ENCODE measurements at places on chromosomes 12 and 14.
A peak's percentile ranks its signal among the peaks of the same experiment; 100 is the strongest.

DNA sequence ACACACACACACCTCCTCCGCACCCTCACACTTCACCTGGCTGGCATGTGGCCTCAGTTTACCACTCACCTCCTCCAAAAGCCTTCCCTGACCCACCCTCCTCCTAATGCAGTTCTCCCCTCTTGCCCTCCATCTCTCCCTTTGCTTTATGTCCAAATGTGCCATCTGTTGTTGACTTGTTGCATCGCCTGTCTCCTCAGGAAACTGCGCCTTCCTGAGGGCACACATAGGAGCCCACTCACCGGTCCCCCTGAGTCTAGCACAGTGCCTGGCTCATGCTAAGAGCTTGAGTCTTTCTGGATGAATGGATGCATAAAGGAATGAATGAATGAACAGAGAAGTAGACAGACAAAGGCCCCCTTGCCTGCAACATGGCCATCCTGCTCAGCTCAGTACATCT, 34.0 kb downstream of the MVK start:
- H3K4me1 ChIP-seq: no peaks in the 10 kb centered on the region
- H3K4me3 ChIP-seq: no peak overlapping the region
- H3K27me3 ChIP-seq: no peaks in the 10 kb centered on the region
- no peak for DNase-seq
- no peak overlapping the region for H3K27ac ChIP-seq

DNA sequence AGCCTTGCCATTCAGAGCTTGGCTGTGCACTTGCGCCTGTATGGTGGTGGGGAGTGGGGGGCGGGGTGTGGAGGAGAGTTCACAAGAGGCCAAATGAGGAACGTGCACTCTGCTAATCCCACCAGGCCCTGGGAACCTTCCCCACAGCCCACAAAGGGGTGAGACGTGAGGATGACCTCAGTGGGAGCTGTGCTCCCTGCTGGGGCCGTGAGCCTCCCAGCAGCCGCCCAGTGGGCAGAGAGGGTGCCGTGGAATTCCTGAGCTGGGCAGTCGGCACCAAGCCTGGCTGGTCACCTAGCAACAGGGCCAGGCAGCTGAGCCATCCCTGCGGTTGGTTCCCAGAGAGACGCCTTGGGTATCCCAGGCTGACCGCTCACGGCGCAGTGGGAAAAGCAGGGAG, 53.7 kb downstream of the CCNK start:
- no peaks in the 10 kb centered on the region for H3K36me3 ChIP-seq
- no peak overlapping the region for H3K27ac ChIP-seq
- no peaks in the 10 kb centered on the region for H3K27me3 ChIP-seq
- no peak for DNase-seq
- no peak overlapping the region for H3K4me3 ChIP-seq

DNA sequence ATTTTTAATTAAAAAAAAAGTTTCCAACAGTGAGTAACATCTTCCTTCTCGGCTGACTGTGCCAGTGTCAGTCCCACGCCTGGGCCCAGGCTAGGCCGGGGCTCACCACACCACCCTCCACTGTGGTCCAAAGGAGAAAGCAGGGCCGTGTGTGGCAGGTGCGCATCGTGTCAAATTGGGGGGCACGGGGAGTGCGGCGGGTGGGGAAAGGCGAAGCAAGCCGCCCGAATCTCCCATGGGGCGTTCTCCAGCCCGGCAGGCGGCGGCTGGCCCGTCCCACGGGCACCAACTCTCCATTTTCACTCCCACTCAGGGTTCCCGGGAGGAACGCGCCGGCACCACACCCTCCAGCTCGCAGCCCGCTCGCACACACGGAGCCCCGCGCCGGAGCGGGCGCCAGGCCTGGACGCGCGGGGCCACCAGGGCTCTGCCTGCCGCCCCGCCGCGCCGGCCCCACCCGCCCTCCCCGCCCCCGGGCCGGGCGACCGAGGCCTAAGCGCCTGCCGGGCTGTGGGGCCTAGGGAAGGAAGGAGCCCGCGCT, 604 bp downstream of the EEA1 start:
- no peaks in the 10 kb centered on the region for H3K27me3 ChIP-seq
- peak overlapping the region; percentile 85 for H3K4me3 ChIP-seq
- H3K27ac ChIP-seq: peak overlapping the region; percentile 93
- H3K36me3 ChIP-seq: no peaks in the 10 kb centered on the region

DNA sequence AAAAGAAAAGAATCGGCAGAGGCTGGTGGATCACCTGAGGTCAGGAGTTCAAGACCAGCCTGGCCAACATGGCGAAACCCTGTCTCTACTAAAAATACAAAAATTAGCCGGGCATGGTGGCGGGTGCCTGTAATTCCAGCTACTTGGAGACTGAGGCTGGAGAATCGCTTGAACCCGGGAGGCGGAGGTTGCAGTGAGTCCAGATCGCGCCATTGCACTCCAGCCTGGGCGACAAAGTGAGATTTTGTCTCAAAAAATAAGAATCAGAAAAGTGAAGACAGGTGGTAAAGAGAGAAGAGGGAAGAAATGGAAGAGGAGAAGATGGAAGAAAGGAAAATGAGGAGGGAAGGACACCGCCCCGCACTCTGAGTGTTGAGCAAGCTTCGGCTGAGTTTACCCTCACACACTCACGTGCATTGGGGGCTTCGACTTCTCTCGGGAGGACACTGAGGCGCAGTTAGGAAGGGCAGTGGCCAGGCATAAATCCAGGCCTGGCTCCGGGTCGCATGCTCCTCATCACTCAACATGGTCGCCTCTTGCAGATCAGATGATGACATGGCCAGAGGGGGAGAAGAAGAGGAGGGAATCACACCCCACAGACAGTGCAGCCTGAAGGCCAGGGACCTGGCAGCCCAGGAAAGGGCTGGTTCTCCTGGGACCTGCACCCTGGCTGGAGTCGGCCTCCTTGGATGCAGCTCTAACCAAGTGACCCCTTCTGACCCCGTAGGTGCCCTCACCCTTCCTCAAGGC, 61.1 kb downstream of the PRMT8 start:
- DNase-seq: no peak
- H3K36me3 ChIP-seq: no peaks in the 10 kb centered on the region
- no peak overlapping the region for H3K27ac ChIP-seq
- H3K4me1 ChIP-seq: no peaks in the 10 kb centered on the region
